CD4-positive, alpha-beta T cell treated with Interferon gamma for 1 hour (primary cell): ENCODE measurements at places on chromosomes 4 and X.

GRCh38 chrX:110268395-110268794, 49.5 kb downstream of the AMMECR1 start:
- no peak for DNase-seq

GRCh38 chr4:11010624-11011023, 326.1 kb upstream of the CLNK start:
- no peak for DNase-seq

- DNase-seq = no peak
These were observed 71.8 kb upstream of the ALG13 start for GRCh38 chrX:111609206-111609605.

DNA sequence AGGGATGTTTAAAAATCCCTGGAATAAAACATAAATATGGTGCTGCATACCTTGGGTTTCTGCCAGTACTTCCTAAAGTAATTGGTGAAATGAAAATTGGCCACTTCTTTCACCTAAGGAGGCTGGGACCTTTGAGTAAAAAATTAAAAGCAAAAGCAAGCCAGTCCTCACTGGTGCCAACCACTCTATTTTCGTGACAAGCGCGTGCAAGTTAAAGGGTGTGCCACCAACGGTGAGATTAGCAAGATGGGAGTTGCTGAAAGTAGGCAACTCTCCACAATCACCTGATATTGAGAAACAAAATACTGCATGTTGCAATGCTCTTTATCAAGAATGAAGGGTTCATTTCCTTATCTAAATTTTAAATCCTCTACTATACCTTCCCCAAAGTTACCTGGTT, 19.7 kb upstream of the RTL9 start:
- no peak for DNase-seq

- no peak for DNase-seq
These were observed 25.2 kb upstream of the SLC2A9 start for GRCh38 chr4:10046471-10046870.

DNA sequence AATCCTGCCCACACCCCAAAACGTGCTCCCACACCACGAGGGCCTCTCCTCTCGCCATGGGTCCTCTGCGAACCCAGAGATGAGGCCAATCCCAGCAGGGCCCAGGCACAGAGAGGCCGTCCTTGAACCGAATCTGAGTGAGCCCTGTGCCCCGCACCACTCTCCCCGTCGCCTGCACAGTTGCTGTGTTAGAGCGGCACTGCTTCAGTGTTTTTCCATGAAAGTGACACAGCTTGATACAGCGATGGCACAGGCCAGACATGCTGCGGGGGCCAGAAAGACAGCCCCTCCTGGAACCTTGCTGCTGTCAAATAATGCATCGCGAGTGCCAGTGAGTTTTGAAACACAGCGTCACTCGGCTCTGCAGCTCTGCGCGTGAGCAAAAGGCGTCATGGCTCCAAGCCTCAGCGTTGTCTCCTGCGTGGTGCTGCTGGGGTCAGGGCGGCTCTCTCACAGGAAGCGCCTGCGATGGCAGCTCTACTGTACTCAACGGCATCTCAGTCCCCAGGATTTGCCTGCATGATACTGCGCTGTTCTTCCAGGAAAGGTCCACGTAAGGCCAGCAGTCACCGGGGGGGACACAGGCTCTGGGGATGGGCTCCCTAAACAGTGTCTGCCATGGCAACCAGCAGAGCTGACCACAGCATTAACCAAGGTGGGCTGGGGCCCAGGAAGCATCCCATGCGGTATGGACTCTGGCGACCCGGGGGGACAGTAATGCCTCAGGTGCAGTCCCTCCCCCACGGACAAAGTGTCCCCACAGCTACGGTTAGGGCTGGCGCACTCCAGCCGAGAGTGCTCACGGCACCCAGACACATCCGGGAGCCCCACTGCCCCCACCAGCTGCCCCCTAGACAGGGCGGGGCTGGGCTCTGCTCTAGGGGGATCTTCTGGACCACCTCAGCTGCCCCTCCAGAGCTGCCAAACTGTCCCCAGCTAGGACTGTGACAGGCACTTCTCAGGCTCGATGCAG, 63.1 kb downstream of the ACOX3 start:
- no peak for DNase-seq

GRCh38 chrX:12206413-12206812, 68.1 kb downstream of the FRMPD4 start:
- DNase-seq = no peak

- no peak for DNase-seq
These were observed 47.9 kb upstream of the QRFPR start for GRCh38 chr4:121428721-121429120.

DNA sequence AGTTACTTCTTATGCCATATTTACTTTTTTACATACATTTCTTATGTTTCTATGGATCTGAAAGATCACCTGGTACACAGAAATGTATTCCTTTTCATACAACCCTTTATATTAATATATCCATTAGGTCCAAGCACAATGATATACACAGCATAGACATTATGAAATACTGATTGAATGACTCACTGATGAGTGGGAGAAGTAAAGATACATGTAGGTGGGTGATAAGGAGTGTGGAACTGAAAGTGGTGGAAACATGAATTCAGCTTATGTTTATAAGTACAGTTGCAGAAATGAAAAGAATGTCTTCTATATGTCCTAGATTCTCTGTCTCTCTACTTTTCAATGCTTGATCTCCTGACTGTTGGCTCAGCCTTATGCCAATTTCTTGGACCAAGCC, 87.9 kb downstream of the YIPF7 start:
- no peak for DNase-seq

GRCh38 chr4:168877511-168878491, 132.3 kb downstream of the CBR4 start:
- DNase-seq = peak; percentile 36

DNA sequence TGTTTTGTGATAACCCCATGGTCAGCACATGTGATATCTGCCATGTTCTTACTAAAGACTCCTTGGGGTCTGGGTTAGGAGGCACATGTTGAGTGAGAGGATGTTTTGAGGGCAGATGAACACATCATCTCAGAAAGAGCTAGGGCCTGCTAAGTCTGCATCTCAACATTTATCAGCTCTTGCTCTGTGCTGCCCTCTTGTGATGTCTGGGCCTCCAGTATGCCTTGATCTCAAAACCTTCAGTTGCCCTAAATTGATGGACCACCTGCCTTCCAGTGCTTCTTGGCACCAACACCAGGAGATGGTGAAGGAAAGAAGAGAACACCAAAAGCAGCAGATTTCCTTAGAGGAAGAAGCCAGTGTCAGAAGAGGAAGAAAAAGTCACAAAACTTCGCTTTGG, 22.5 kb downstream of the MID1 start:
- no peak for DNase-seq

GRCh38 chrX:67734111-67734753, 190.4 kb downstream of the AR start:
- no peak for DNase-seq

- DNase-seq = no peak
These were observed 60.7 kb downstream of the GAB1 start for GRCh38 chr4:143397335-143397734.

DNA sequence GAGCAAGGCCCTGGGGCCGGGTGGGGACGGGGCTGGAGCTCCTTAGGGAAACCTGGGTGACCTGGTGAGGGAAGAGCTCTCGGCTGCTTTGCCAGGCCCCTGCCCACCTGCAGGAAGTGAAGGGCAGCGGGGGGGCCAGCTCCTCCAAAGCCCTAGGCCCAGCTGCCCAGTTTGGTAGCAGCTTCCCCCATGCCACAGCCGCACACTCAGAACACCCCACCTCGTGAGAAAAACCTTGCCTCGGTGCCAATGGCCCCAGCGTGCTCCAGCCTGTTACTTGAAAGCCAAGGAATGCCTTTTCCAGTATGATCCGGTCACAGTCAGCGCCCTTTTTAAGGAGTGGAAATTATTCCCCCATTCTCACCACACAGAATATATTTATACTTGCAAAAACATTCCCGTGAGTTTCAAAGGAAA, 38.3 kb downstream of the ACOX3 start:
- no peak for DNase-seq

DNA sequence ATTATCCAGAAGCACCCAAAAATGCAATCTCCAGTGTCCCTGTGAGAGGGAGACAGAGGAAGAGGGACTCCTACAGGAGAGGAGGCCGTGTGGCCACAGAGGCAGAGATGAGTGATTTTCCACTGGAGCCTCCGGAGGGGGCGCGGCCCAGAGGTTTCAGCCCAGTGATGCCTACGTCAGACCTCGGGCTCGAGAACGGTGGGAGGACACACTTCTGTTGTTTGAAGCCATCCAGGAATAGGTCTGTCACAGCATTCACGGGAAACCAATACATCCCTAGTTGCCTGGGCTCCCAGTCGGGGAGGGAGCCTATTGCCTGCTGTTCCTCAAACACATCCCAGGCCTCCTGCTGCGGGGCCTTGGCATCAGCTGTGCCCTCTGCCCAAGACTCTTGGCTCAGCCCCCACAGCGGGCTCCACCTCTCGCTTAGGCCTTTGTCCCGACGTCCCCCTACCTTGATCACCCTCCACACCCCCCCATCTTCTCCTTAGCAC, 39.2 kb upstream of the HMX1 start:
- no peak for DNase-seq

GRCh38 chr4:135050086-135050717, 848.6 kb upstream of the PABPC4L start:
- no peak for DNase-seq

DNA sequence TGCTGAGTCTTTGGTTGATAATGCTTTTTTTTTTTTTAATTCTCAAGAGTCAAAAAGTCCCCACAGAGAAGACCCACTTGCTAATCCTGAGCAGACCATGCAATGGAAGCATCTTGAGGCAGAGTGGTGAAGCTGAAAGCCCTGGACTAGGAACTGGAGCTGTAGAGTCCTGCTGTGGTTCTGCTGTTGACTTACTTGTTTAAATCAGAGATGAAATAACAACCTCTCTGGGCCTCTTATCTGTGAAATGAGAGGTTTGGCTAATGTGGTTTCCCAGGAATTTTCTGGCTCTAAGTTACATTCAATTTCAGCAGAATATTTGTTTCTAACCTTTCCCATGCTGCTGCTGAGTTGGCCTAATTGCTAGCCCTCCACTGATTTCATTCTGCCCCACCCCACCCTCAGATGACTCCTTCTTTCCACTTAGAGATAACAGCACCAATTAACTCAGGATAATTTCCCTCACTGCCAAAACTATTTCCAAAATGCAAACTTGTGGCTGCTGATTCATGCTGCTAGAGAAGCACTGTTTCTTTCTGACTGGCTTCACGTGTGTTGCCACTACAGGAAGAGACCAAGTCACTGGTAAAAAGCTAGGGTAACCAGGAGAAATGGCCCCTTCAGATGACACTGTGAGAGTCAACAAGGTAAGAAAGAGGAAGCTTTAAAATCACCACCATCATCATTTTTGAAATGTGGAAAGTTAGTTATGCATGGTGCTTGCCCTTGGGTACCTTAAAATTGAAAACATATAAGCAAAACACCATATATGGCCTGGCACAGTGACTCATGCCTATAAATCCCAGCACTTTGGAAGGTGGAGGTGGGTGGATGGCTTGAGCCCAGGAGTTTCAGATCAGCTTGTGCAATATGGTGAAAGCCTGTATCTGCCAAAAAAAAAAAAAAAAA, 326.4 kb downstream of the DCHS2 start:
- DNase-seq = no peak

- DNase-seq = no peak
These were observed 511 bp upstream of the NKX6-1 start for GRCh38 chr4:84499624-84499982.

- no peak for DNase-seq
These were observed 29.8 kb downstream of the FGFR3 start for GRCh38 chr4:1822568-1823544.

DNA sequence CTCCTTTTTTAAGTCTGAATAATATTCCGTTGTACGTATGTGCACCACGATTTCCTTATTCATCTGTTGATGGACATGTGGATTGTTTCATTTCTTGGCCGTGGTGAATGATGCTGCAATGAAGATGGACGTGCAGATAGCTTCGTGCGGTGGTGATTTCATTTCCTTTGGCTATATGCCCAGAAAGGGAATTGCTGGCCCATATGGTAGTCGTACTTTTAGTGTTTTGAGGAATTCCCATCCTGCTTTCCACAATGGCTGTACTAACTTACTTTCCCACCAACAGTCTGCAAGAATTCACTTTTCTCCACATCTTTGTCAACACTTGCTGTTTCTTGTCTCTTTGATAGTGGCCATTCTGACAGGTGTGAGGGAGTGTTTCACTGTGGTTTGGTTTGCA, 12.8 kb downstream of the ZFP42 start:
- DNase-seq = no peak

- no peak for DNase-seq
These were observed 41.6 kb upstream of the ADRA2C start for GRCh38 chr4:3724319-3725231.

- DNase-seq = no peak
These were observed 166.0 kb downstream of the STAG2 start for GRCh38 chrX:124127496-124127895.

DNA sequence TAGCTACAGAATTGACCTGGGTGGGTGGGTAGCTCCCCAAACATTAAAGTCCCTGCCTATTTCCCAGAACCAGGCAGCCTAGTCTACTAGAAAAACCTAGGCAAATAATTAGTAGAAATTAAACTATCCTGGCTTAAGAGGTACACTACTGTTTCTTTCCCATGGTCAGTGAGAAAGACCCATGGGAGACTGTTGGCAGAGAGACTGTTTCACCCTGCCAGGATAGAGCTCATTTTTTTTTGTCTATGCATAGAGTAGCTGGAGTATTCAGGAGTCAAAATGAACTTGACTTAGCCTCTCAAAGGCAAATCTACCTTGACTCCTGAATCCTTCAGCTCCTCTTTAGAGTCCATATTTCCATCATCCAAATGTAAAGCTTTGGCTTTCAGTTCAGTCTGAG, 107.0 kb upstream of the AR start:
- no peak for DNase-seq

DNA sequence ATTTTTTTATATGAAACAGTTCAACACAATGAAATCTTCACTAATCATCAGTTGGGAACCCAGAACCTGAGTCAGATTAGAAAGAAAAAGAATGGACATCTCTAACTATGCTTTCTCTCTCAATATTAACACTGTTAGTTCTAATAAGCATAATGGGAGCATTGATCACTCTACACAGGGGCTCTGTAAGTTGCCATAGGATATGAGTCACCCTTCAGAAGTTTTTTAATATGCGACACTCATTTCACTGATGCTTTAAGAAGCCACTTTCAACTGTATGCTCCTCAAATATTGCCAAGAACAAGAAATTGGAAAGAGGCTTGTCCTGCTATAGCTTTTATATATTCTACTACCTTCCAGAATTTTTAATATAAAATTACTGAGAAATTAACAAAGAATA, 187.0 kb downstream of the AASDH start:
- no peak for DNase-seq

- no peak for DNase-seq
These were observed 1013.0 kb downstream of the STIM2 start for GRCh38 chr4:27873596-27873995.

- DNase-seq = no peak
These were observed 55.9 kb downstream of the TRIM2 start for GRCh38 chr4:153260132-153260531.

DNA sequence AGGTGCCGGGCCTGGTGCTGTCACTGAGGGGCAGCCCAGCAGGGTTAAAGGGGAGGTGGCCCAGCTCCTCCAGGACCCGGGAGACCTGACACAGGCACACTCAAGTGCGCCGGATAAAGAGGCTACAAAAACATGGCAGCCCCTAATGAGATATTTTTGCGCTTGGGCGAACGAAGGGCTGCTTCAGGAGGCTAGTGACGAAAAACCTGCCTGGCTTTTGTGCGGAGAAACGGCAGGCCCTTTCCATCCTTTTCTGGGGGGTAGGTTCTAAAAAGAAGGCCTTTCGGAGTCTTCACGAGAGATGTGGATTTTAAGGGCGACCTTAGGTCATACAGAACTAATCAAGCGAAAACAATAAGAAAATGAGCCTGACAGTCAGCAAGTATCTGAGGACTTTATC, 35.5 kb downstream of the HELT start:
- no peak for DNase-seq
